Hair follicular keratinocyte (primary cell): ENCODE measurements at places on chromosomes 7 and 10. TPM values are rescaled to one million over a fixed set of nuclear protein-coding genes. Genes with fewer than 3 reads are reported as not detected.

The STOX1 gene
- total RNA-seq: not detected in 2 replicates

The STAMBPL1 gene
- 4.9 and 5.2 TPM in 2 replicates for total RNA-seq

The PRSS37 gene
- total RNA-seq: not detected in 2 replicates

The INSIG1 gene
- 141 and 196 TPM in 2 replicates for total RNA-seq

The GGCT gene
- 49.2 and 80.0 TPM in 2 replicates for total RNA-seq

The CRHR2 gene
- total RNA-seq: not detected in 2 replicates

The GSTO2 gene
- total RNA-seq: 50.1 and 65.3 TPM in 2 replicates

The SEMA3C gene
- 111 and 250 TPM in 2 replicates for total RNA-seq

The MBL2 gene
- total RNA-seq: not detected in 2 replicates

The IL2RA gene
- total RNA-seq: not detected in 2 replicates

The GTF2IRD1 gene
- 12.5 and 14.4 TPM in 2 replicates for total RNA-seq

The ZFAND4 gene
- 4.3 and 6.1 TPM in 2 replicates for total RNA-seq

The TRPV6 gene
- total RNA-seq: 0.08 TPM in 1 of 2 replicates, not detected in the other

The DGKI gene
- total RNA-seq: under 0.01 TPM in 1 of 2 replicates, not detected in the other
